Activated T-helper 1 cell treated with Interleukin-2 at 50 U/mL for 16 hours (primary cell): ENCODE measurements at places on chromosomes 5 and 9.

GRCh38 chr9:97572892-97573365, 60.2 kb downstream of the TSTD2 start:
- DNase-seq: no peak

GRCh38 chr5:25944786-25945185, 1093.6 kb downstream of the CDH9 start:
- no peak for DNase-seq

DNA sequence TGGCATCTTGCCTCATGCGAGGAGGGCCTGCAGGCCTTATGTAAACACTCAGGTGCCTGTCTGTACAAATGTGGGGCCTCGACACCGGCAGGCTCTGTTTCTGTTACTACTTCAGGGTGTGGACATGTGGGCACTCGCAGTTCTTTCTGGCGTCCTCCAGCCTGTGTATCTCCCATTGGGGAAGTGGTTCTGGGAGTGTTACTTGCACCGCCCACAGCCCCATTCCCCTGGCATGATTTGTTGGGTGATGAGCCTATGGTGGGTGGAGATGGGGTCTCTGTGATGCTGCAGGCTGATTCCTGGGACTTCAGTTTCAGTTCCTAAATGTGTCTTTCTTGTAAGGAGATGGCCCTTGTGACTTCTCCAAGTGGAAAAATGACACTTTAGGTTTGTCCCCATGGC, 82.1 kb upstream of the PITX1 start:
- DNase-seq: no peak

- no peak for DNase-seq
Observed at GRCh38 chr9:100397529-100398266, 29.2 kb upstream of the MSANTD3 start.

DNA sequence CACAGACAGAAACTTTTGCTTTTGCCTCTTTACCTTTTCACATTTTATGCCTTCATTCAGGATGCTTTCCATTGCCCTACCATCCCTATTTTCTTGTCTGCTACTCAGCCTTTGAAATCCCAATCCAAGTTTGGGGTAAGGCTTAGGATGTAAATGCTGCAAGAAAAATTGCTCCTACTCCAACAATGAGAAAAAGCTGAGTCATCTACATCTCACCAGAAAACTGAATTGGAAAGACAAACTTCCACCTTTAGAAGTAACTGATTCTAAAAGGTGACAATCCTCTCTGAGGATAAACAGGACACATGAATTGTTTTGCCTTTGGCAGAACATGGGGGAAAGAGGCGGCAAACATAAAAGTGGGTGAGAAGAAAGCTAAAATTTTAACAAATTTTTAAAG, 295.6 kb downstream of the NR2F1-AS1 start:
- DNase-seq: no peak

GRCh38 chr5:109479260-109479860, 69.6 kb upstream of the PJA2 start:
- DNase-seq: no peak
